ENCODE measurements at places on chromosomes 1 and 21.

DNA sequence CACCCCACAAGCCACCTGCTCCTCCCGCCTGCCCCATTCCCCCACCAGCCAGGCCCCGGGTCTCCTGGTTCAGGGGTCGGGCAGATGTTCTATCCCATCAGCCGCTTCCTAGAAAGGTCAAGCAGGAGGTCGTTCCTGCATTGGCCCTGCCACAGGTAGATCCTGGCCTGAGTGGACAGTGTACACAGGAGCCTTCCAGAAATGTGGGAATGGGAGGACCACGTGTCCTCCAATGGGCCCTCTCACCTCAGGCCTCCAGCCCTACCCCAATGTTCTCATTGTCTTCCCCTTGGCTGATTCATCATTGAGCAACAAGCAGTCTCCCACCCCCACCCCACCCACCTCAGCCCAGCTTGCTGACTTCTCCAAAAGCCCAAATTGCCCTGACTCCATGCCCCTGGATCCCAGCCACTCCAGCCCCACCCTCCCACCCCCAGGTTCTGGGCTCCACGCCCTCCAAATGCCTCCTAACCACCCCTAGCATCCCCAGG is 2.1 kb downstream of the S100A16 start:
- no peak for DNase-seq

GRCh38 chr1:181479137-181479745 is 4.1 kb upstream of the CACNA1E start:
- peak; percentile 44 for DNase-seq

DNA sequence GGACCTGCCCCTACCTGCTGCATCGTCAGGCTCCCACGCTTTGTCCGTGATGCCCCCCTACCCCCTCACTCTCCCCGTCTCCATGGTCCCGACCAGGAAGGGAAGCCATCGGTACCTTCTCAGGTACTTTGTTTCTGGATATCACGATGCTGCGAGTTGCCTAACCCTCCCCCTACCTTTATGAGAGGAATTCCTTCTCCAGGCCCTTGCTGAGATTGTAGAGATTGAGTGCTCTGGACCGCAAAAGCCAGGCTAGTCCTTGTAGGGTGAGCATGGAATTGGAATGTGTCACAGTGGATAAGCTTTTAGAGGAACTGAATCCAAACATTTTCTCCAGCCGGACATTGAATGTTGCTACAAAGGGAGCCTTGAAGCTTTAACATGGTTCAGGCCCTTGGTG is 8.9 kb downstream of the SPATA46 start:
- DNase-seq, result no peak

GRCh38 chr21:15063081-15063813 is 1.6 kb downstream of the NRIP1 start:
- DNase-seq, result peak; percentile 36

DNA sequence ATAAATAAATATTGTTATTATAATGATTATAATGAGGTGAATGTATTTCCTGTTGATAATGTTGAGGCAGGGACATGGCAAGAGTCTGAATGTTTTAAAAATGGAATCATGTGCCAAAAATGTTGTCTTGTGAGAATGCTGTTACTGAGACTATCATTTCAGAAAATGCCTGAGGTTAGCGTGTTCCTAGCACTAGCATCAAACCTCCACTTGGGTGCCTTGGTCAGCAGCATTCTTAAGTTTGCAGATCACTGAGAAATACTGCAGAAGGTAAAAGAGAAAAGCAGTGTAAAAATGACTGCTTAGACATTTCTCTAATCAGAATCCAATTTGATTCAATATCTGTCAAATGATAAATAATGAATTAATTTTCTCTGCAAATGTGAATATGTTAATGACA is 50.8 kb downstream of the OLFM3 start:
- DNase-seq, result no peak

- peak; percentile 60 for DNase-seq
These were observed 57.5 kb upstream of the IPO9 start for GRCh38 chr1:201771466-201771865.

- no peak for DNase-seq
These were observed 31.1 kb upstream of the CYP4B1 start for GRCh38 chr1:46767649-46768282.

All from mesenchymal stem cell (in vitro differentiated cells and primary cell).